CD14-positive monocyte (primary cell): ENCODE measurements at places on chromosomes 5 and 9. TPM values are rescaled to one million over a fixed set of nuclear protein-coding genes. Genes with fewer than 3 reads are reported as not detected.

- H3K4me3 ChIP-seq, result no peak overlapping the region
- H3K27me3 ChIP-seq, result no peaks in the 10 kb centered on the region
- DNase-seq, result no peak
- no peaks in the 10 kb centered on the region for H3K36me3 ChIP-seq
- H3K4me1 ChIP-seq, result no peaks in the 10 kb centered on the region
- no peak overlapping the region for H3K27ac ChIP-seq
Observed at GRCh38 chr5:162391833-162392232, 324.3 kb downstream of the GABRG2 start.

DNA sequence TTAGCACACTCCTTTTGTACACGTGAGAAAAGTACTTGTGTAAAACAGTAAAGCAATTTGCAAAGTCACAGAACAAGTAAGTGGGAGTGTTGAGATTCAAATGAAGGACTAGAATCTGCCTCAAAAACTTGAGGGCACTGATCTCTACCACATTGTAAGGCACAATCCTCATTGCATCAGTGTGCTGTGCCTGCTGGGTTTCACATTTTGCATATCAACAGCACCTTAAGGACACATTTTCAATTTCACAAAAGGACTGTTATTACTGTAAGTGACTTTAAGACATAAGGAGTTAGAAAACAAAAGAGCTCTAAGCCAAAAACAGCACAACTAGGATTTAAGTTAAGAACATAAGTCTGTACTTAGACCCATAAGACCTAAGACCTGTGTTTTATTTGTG is 44.7 kb upstream of the HK3 start:
- no peak overlapping the region for H3K27ac ChIP-seq
- no peak overlapping the region for H3K4me3 ChIP-seq
- no peak for DNase-seq
- peaks cover 85% of the 10 kb centered on the region for H3K36me3 ChIP-seq
- no peaks in the 10 kb centered on the region for H3K27me3 ChIP-seq

DNA sequence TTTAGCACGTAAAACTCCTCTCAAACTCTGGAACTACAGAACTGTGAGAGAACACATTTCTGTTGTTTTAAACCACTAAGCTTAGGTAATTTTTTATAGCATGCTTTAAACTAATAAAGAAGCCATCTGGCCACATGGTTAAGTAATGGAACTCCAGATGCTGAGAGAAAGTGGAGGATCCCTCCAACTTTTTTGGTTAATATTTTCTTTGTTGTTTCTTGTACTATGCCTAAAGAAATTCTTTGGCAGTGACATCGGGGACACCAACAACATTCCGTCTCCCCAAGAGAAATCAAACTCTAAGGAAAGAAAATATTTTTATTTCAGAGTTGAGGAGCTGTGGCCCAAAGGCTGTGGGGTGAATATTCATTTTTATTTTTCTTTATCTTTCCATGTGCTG is 734.8 kb upstream of the CDH9 start:
- no peaks in the 10 kb centered on the region for H3K27me3 ChIP-seq
- H3K36me3 ChIP-seq, result no peaks in the 10 kb centered on the region
- no peak overlapping the region for H3K4me3 ChIP-seq
- DNase-seq, result no peak
- H3K4me1 ChIP-seq, result no peaks in the 10 kb centered on the region
- H3K27ac ChIP-seq, result no peak overlapping the region

IFNB1 gene
- polyA plus RNA-seq, result not detected

DEPDC1B gene
- 0.14 TPM for polyA plus RNA-seq

MLANA gene
- not detected for polyA plus RNA-seq

- no peak overlapping the region for H3K27ac ChIP-seq
- no peak for DNase-seq
- H3K27me3 ChIP-seq, result no peaks in the 10 kb centered on the region
- H3K4me1 ChIP-seq, result no peaks in the 10 kb centered on the region
Observed at GRCh38 chr9:93871286-93871685, 83.9 kb downstream of the BARX1 start.

GRCh38 chr9:117104716-117105495 is 310.0 kb downstream of the ASTN2 start:
- H3K36me3 ChIP-seq, result no peaks in the 10 kb centered on the region
- no peaks in the 10 kb centered on the region for H3K4me1 ChIP-seq
- no peak for DNase-seq
- H3K27me3 ChIP-seq, result no peaks in the 10 kb centered on the region
- H3K27ac ChIP-seq, result no peak overlapping the region

- peaks cover 5% of the 10 kb centered on the region for H3K27me3 ChIP-seq
- no peak overlapping the region for H3K27ac ChIP-seq
- H3K36me3 ChIP-seq, result no peaks in the 10 kb centered on the region
- H3K4me3 ChIP-seq, result no peak overlapping the region
- no peak for DNase-seq
Observed at GRCh38 chr9:36006549-36007315, 30.0 kb upstream of the RECK start.

GRCh38 chr9:108002371-108002956 is 512.9 kb upstream of the KLF4 start:
- no peak overlapping the region for H3K27ac ChIP-seq
- no peaks in the 10 kb centered on the region for H3K27me3 ChIP-seq
- H3K4me1 ChIP-seq, result peaks cover 11% of the 10 kb centered on the region
- H3K36me3 ChIP-seq, result no peaks in the 10 kb centered on the region
- no peak overlapping the region for H3K4me3 ChIP-seq

AK6 gene
- 2.2 and 7.6 TPM in 2 replicates for polyA plus RNA-seq

ST8SIA4 gene
- polyA plus RNA-seq, result 36.4 TPM

PFN3 gene
- polyA plus RNA-seq, result not detected

GRCh38 chr9:8390571-8390970 is 591.0 kb upstream of the DMAC1 start:
- no peaks in the 10 kb centered on the region for H3K4me1 ChIP-seq
- DNase-seq, result no peak
- no peak overlapping the region for H3K27ac ChIP-seq
- H3K4me3 ChIP-seq, result no peak overlapping the region
- no peaks in the 10 kb centered on the region for H3K27me3 ChIP-seq

DNA sequence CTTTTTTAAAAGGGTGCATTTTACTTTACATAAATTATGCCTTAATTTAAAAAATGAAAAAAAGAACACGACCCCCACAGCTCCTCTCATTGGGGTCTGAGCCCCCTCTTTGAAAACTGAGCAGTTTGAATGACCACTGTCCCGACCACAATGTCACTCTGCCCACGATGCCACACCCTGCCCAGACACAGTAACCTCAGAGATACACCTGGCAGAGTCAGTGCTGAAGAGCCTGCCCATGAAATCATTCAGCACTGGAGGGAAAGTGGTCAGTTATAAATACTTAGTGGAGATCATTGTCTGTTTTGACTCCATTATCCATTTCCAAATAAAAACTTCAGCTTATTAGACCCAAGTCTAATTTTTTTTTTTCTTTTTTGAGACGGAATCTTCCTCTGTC is 49.3 kb downstream of the DNAJC21 start:
- H3K4me3 ChIP-seq, result no peak overlapping the region
- no peaks in the 10 kb centered on the region for H3K27me3 ChIP-seq
- H3K36me3 ChIP-seq, result no peaks in the 10 kb centered on the region
- H3K4me1 ChIP-seq, result no peaks in the 10 kb centered on the region
- no peak overlapping the region for H3K27ac ChIP-seq
- no peak for DNase-seq

GRCh38 chr9:135930446-135931345 is 23.4 kb upstream of the CAMSAP1 start:
- no peaks in the 10 kb centered on the region for H3K27me3 ChIP-seq
- peaks cover 18% of the 10 kb centered on the region for H3K4me1 ChIP-seq
- DNase-seq, result no peak
- peaks cover 42% of the 10 kb centered on the region for H3K36me3 ChIP-seq

- H3K27me3 ChIP-seq, result no peaks in the 10 kb centered on the region
- no peak overlapping the region for H3K4me3 ChIP-seq
- DNase-seq, result no peak
- H3K36me3 ChIP-seq, result no peaks in the 10 kb centered on the region
- no peak overlapping the region for H3K27ac ChIP-seq
Observed at GRCh38 chr9:19429595-19429994, 20.8 kb downstream of the ACER2 start.

GRCh38 chr9:110575945-110576344 is 3.6 kb downstream of the SVEP1 start:
- no peak overlapping the region for H3K4me3 ChIP-seq
- peaks cover 43% of the 10 kb centered on the region for H3K27me3 ChIP-seq
- DNase-seq, result no peak
- H3K36me3 ChIP-seq, result no peaks in the 10 kb centered on the region
- no peak overlapping the region for H3K27ac ChIP-seq

DNA sequence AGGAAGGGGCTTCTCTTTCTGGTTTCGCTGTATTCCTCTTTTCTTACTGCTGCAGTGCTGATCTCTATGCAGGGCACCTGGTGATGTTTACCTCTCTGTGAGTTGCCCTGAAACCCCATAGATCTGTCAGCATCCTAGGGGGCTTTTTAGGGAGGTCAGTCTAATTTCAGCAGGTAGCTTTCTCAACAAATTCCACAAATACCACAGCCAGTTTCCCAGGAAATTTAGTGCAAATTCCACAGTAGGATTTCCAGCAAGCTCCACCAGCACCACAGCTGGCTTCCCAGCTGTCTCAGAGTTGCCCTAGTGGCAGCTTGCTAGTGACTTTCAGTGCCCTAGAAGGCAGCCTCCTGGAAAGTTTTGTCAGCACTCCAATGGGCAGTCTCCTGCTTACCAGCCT is 379.1 kb upstream of the SMC2 start:
- no peak overlapping the region for H3K4me3 ChIP-seq
- no peaks in the 10 kb centered on the region for H3K27me3 ChIP-seq
- H3K27ac ChIP-seq, result no peak overlapping the region
- H3K4me1 ChIP-seq, result no peaks in the 10 kb centered on the region
- DNase-seq, result no peak

SPARC gene
- polyA plus RNA-seq, result 2.3 and 3.0 TPM in 2 replicates

- H3K27me3 ChIP-seq, result no peaks in the 10 kb centered on the region
- H3K36me3 ChIP-seq, result peaks cover 77% of the 10 kb centered on the region
- no peak for DNase-seq
- H3K4me1 ChIP-seq, result peaks cover 5% of the 10 kb centered on the region
Observed at GRCh38 chr9:126397056-126397455, 70.4 kb downstream of the MVB12B start.

DNA sequence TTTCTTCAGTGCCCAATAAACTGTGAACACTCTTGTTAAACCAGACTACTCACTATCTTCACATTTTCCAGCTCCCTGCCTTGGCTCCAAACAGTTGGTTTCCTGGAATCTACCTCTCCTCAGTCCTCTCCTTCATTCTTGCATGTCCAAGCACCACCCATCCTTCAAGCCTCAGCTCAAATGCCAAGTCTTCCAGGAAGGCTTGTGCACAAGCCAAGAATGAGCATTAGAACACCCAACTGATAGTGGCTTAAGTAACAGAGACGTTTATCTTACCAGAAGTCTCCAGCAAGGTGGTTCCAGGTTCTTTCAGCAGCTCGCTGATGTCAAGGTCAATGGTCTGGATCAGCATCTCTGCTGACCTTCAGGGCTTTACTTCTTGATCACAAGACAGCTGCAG is 60.1 kb downstream of the PTPDC1 start:
- no peaks in the 10 kb centered on the region for H3K4me1 ChIP-seq
- no peaks in the 10 kb centered on the region for H3K27me3 ChIP-seq
- no peak overlapping the region for H3K4me3 ChIP-seq
- H3K27ac ChIP-seq, result no peak overlapping the region

FOXD4L6 gene
- not detected for polyA plus RNA-seq

GRCh38 chr9:126842220-126842842 is 18.1 kb upstream of the ZBTB34 start:
- no peaks in the 10 kb centered on the region for H3K4me1 ChIP-seq
- peaks cover 25% of the 10 kb centered on the region for H3K36me3 ChIP-seq
- no peak overlapping the region for H3K4me3 ChIP-seq
- H3K27me3 ChIP-seq, result no peaks in the 10 kb centered on the region
- no peak for DNase-seq

MSX2 gene
- polyA plus RNA-seq, result 0.14 TPM

GPRIN1 gene
- 0.30 TPM for polyA plus RNA-seq

NLN gene
- 3.7 and 8.7 TPM in 2 replicates for polyA plus RNA-seq

- no peaks in the 10 kb centered on the region for H3K27me3 ChIP-seq
- no peak overlapping the region for H3K4me3 ChIP-seq
- no peak overlapping the region for H3K27ac ChIP-seq
- H3K36me3 ChIP-seq, result peaks cover 14% of the 10 kb centered on the region
- peaks cover 14% of the 10 kb centered on the region for H3K4me1 ChIP-seq
Observed at GRCh38 chr5:80193401-80193800, 62.4 kb downstream of the SERINC5 start.

GRCh38 chr9:122791872-122792669 is 3.3 kb downstream of the OR5C1 start:
- no peaks in the 10 kb centered on the region for H3K36me3 ChIP-seq
- H3K4me1 ChIP-seq, result no peaks in the 10 kb centered on the region
- H3K27ac ChIP-seq, result no peak overlapping the region

- no peak for DNase-seq
- no peaks in the 10 kb centered on the region for H3K4me1 ChIP-seq
- no peak overlapping the region for H3K4me3 ChIP-seq
- no peak overlapping the region for H3K27ac ChIP-seq
- H3K36me3 ChIP-seq, result no peaks in the 10 kb centered on the region
- no peaks in the 10 kb centered on the region for H3K27me3 ChIP-seq
Observed at GRCh38 chr5:21594566-21594965, 1258.6 kb downstream of the CDH12 start.

DNA sequence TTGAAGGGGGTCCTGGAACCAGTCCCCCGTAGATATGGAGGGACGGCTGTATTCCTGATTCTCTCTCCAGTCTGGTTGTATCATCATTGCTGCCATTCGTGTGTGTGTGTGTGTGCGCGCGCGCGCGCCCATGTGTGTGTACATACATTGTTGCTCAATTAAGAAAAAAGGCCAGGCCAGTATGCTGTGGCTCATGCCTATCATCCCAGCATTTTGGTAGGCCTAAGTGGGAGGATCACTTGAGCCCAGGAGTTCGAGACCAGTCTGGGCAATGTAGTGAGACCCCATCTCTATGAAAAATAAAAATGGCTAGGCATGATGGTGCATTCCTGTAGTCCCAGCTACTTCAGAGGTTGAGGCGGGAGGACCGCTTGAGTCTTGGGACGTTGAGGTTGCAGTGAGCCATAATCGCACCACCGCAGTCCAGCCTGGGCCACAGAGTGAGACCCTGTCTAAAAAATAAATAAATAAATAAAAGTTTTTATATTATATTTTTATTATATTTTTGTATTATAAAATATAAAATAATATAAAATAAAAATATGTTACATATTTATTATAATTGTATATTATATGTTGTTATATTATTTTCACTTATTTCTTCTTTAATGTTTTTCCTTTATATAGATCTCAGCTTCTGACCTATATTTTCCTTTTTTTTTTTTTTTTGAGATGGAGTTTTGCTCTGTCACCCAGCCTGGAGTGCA is 53.2 kb downstream of the SPIN1 start:
- H3K4me3 ChIP-seq, result no peak overlapping the region
- no peak for DNase-seq
- no peaks in the 10 kb centered on the region for H3K4me1 ChIP-seq
- H3K36me3 ChIP-seq, result no peaks in the 10 kb centered on the region
- H3K27me3 ChIP-seq, result no peaks in the 10 kb centered on the region
- H3K27ac ChIP-seq, result no peak overlapping the region
